ENCODE measurements at places on chromosomes 4 and X. TPM values are rescaled to one million over a fixed set of nuclear protein-coding genes. Genes with fewer than 3 reads are reported as not detected.

Gene IGSF1
- 17.5 TPM for total RNA-seq

GRCh38 chr4:5730993-5731990, 20.3 kb downstream of the EVC start:
- DNase-seq = no peak

Gene YIPF7
- not detected for total RNA-seq

Gene TMEM271
- total RNA-seq = not detected

Gene SERTM2
- total RNA-seq = not detected

- no peak for DNase-seq
Observed at GRCh38 chrX:12239356-12240082, 101.2 kb downstream of the FRMPD4 start.

Measured in tibial nerve (tissue), 4 donors.